ENCODE measurements at places on chromosomes 3 and 15.
A peak's percentile ranks its signal among the peaks of the same experiment; 100 is the strongest.

DNA sequence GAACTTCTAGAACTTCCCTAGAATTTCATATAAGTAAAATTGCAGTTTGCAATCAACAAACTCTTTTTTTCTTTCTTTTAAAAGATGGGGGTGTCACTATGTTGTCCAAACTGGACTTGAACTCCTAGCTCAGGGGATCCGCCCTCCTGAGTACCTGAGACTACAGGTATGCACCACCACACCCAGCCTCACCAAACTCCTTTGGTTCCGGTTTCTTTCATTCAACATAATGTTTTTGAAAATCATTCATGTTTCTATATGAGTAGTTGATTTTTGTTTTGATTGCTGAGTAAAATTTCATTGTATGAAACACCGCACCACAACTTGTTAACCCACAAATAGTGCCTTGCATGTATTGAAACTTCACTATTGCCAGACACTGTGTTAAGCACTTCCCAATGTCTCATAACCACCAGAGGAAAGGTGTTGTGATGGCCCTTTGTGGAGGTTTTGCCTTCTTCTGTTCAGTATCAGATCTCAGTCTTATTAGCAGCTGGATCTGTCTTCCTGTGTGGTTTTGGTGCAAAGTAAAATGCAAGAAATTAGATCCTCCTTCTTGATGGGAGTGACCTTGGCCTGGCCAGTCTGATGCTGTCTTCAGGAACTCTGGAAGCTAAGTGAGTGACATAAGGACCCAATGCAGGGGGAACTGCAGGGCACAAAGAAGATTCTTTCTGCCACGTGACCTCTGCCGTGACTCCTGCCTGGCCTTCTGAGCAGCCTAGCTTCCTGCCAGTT, 78.8 kb upstream of the UBE2E1 start:
- DNase-seq: no peak

DNA sequence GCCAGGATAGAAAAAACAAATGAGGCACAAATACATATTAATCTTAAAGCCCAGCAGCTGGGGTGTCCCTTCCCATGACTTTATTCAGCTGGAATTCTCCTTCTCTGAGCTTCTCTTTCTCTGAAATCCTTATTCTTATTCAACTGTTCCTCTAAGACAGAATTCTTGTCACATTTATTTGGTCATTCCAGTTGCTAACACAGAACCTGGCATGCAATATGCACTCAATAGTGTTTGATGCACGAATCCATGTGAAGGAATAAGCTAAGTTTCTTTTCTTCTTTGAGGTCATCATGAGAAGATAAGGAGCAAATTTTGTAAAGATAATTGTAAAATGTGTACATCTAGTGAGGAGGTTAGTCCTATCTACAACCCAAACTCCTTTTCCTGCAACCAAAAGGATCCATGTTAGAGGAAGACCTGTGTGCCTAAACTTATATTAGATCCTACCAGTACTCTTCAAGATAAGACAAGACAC, 154.2 kb upstream of the KCNMB2 start:
- DNase-seq: no peak

DNA sequence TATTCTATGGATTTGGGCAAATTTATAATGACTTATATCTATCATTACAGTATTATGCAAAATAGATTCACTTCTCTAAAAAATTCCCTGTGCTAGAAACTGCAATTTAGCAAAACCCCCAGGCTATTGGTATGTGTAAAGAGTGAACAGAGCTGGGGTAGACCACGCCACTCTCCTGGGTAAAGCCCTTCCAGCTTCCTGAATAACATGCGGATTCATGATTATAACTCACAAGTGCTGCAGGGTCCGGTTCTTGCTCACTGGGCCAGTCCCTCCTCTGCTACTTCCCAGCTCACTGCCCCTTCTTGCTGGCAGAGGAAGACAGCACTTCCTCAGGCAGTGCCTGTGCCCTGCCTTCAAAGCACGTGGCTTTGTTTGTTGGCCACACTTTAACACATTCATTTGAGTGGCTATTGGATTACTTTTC, 4.1 kb downstream of the CD80 start:
- no peak for DNase-seq

DNA sequence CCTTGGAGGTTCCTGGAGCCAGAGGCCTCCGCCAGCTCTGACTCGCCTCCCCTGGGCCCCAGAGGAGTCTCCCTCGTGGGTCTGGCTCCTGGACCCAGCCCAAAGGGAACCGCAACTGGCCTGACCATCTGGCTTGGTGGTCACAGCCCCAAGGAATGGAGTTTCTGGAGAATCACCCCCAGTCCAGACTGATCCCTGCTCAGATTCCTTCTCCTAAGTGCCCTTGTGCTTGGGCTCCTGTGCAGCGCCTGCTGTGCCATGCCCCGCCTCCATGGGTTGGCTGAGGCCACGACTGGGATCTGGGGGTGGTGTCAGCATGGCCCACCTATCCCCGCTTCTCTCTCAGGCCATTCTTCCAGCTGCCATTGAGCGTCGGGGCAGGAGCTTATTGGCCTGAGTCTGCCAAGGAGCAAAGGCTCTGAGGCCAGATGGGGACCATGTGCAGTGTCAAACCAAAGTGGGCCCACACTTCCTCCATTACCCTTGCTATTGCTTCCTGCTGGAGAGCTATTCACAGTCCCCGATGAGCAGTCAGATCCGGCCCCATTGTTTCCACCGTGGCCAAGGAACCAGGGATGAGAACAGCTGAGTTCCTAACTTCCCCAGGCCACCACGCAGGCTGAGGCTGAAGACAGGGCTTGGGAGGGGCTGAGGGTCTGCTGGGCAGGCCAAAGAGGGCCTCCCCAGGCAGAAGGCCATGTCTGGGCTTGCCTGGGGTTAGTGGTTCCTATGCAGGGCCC, 19.0 kb downstream of the CSPG4 start:
- no peak for DNase-seq

GRCh38 chr3:120093911-120094775, at the start of gene GSK3B:
GSK3B (minus strand) TSS chr3:120094447; CDS start chr3:120093434, 1,013 bp downstream.
- peak; percentile 95 for DNase-seq

- no peak for DNase-seq
Observed at GRCh38 chr3:44814751-44815150, 47.0 kb upstream of the TMEM42 start.

DNA sequence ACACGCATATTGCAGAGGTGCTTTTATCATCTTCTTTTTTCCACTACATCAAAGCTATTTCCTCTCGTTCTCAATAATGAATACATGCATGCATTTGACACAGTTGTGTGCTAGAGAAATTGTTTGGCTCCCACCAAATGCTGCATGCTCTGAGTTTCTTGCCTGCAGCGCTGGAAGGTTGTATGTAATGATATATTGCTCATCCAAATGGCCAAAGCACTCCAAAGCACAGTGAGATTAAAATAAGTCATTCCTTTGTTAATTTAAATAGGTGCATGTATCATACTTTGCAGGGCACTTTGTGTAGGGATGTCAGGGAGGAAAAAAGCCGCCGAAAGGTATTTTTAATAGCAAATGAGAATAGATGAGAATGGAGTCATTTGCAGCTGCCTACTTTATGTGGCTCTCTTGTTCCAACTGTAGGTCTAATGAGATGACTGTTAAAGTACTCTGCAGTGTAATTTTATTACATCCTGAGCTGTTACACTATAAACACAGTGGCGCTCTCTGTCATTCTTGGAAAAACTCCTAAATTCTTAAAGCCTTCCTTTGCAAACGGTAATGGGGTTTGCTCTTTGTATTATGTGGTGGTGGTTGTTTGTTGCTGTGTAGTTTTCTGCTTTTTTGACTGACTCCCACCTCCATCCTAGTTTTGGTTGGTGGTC, 56.9 kb upstream of the SKOR1 start:
- no peak for DNase-seq

- no peak for DNase-seq
Observed at GRCh38 chr3:174858353-174858752, 781 bp upstream of the NAALADL2 start.

GRCh38 chr3:45437383-45437782, 49.0 kb downstream of the LARS2 start:
- no peak for DNase-seq

GRCh38 chr15:100464256-100464655, 64.5 kb downstream of the CERS3 start:
- no peak for DNase-seq

DNA sequence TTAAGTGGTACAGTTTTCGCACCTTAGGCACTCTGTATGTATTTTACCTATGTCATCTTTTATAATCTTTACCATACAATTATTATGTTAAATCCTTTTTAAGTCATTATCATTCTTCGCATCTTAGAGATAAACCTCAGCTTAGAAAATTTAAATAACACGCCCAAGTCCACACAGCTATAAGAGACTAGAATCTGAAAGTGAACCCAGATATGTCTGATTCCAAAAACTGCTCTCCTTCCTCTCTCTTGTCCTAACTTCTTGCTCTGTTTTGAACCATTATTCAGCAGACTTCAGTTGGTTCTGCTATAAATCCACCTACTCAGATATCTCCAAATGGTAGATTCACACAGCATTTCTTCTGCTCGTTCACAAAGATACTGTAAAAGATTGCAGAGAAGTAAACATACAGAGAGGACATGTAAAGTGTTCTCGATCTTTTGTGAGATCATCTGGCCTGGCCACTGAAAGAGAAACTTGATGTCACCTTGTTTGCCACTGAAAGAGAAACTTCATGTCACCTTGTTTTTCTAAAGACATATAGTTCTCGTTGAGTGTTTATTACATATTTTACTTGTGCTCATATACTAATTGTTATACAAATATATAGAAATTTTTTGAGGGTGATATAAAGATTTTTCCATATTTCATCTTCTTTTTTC, 533.2 kb downstream of the GRM7 start:
- no peak for DNase-seq

DNA sequence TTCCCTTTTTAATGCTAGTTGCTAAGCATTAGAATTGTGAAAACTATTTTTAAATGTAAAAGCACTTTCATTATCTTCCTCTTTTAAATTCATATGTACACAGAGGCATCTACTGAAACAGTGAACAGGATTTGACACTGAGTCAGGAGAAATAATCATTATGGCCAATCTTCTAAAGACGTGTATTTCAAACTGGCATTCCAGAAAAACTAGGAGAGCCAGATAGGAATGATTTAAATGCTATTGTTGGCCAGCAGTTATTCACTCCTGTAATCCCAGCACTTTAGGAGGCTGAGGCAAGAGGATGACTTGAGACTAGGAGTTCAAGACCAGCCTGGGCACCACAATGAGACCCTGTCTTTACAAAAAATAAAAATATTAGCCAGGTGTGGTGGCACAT, 67.6 kb upstream of the RAP2B start:
- no peak for DNase-seq

GRCh38 chr15:29711531-29711930, 110.7 kb downstream of the TJP1 start:
- no peak for DNase-seq

- DNase-seq: no peak
Observed at GRCh38 chr3:194935632-194936470, 250.2 kb downstream of the FAM43A start.

DNA sequence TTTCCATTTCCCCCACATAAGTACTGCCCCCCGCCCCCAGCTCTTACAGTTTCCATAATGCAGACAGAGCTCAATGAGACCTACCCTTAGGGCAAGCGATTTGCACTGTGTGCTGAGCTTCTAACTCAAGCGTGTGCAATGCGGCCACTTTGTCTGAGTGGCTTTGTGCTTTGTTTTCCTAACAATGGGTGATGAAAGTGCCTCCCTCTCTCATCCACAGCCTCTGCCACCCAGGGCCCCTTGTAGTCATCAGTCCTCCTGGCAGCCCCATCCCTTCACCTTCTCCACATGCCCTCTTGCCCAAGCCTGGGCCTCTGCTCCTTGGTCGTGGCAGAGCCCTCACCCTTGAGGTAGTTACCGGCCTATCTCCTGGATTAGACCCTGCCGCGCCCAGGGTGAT, 17.2 kb downstream of the DAPK2 start:
- no peak for DNase-seq

DNA sequence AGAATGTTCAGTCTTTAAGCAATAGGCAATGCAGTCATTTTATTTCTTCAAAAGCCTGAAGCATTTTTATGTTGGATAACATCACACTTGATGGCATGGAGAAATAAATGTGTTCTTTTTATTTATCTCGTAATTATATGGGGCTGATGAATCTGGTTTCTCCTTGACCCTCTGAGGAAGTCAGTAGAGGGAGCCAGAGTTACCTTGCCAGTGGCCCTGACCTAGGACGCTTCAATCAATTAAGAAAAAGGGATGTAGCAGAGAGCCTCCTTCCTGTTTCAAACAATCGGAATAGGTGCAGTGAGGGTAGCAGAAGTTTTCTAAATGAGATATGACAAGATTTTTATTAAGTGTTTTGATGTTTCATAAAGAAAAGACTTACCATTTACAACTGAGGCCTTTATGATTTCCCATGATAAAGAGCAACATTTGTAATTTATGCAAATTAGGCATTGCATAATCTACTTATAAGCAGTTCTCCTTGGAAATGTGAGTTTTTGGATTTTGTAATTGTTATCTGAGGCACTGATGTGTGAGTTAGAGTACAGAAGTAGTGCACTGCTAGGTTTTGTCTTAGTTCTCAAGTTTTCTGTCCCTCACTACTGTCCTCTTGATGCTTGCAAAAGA, 129.1 kb downstream of the RAP2B start:
- no peak for DNase-seq

DNA sequence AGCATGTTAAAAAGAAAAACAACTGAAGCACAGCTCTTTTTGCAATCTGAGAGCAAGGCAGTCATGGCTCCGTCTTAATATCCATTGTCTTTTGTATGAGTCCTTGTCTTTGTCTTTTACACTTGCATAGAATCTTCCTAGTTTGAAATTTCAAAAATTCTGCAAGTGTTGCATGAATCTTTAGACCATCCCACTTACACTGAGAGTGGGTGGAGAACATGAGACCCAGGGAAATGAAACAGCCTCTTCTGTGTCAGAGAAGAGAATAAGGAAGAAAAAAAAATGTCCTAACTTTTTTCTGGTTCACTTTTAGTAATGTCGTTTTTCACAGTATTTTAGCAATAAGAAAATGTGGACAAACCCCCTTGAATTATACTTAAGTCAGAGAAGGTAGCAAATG, 12.1 kb upstream of the DCLK3 start:
- DNase-seq: no peak

DNA sequence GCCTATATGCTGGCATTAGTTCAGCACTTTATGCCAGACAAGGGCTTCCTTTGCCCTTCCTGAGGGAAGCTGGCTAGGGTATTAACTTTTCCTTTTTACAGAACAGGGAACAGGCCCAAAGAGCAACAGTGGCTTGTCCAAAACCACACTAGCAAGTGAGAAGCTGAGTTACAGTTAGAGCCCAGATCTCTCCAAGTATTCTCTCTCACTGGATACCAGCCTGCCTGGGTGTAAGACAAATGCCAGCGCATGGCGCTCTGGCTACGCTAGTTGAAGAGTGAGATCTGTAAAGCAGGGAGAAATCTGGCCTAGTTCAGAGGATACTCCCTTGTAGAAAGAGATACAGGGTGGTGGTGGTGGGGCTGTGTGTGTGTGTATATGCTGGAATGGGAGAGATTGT, 38.4 kb downstream of the RAB11A start:
- no peak for DNase-seq

DNA sequence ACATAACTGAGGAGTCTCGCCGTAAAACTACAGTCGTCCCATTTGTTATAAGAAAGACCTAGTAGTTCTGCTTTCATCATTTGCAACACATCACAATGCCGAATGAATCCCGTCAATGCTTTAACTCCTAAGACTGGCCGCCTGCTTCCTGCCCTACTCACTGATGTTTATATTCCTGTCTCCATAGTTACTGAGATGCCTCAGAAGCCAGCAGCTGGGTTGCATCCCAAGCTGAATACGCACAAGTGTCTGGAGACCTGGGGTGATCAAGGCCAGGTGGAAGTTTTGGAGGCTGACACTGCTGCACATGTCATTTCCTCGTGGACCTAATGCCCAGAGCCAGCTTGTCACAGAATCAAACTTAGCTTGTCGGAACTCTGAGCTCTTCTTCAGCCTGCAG, 95.2 kb upstream of the UBE2E1 start:
- DNase-seq: no peak

- DNase-seq: no peak
Observed at GRCh38 chr3:55061720-55062034, 133.8 kb upstream of the LRTM1 start.

Measured in cerebellar nuclear complex (tissue), 1 donor.